ENCODE measurements at places on chromosomes 6 and 20. TPM values are rescaled to one million over a fixed set of nuclear protein-coding genes. Genes with fewer than 3 reads are reported as not detected.

Gene B3GAT2
- polyA plus RNA-seq = 0.08 TPM

GRCh38 chr6:158772851-158773371 is 46.3 kb downstream of the EZR start:
- no peak for DNase-seq

DNA sequence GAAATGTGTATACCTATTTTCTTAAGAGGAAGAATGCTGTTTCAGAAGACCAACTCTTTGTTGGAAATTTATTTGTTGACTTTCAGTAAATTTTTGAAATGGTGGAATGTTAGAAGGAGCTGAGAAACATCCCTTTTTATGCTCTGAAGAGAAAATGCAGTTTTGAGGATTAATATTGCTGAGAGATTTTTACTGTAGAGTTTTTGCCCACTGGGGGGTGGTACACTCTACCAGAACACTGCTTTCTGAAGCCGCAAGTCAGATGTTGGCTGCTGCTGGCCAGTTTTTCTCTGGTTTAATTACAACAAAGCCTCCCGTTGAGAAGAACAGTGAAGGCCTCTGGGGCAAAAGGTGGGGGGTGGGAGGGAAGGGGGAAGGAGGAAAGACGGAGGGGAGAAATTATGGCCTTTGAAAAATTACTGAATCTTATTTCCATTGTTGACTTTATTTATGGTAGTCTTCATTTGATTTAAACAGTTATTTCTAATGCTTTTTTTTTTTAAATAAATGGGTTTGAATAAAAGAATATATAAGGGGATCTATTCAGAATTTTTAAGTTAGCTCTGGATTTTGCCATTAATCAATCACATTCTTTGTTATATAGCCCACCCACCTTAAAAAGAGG is 3.0 kb downstream of the FLRT3 start:
- DNase-seq = no peak

Gene OR2B6
- not detected for polyA plus RNA-seq

Gene CLDN20
- polyA plus RNA-seq = 0.30 TPM

DNA sequence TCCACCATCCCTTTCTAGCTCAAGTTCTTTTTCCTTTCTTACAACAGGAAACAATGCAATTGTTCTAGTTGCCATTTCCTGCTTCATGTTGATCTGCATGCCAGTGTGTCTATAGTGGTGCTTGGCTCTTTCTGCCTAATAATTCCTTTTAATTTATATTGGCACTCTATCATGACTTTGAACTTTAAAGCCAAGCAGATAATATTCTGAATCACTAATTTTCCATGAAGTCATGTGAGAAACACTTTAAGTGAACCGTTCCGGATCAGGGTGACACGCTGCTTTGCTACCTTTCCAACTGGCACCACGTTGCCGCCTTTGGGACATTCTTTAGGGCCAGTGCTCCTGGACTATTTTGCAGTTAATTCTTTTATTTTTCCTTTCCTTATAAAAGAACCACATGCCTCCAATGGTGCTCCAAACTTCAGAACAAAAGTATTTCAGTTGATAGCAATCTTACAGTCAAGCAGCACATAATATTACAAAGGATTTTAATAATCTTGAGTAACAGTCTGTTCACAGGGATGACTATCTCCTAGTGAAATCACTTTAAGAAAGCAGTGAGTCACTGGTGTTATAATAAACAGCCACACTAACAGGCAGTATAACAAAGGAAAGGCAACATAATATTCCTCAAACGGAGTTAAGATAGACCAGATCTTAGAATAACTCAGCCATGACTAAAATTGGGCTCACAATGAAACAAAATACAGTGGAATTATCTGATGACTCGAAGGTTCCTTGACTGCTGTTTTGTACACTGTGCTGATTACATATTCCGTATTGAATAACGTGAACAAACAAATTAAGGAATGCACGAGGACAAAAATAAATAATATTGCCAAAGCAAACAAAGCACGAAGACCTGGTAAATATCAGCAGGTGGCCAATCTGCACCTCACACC is 19.0 kb upstream of the BLOC1S5 start:
- no peak for DNase-seq

DNA sequence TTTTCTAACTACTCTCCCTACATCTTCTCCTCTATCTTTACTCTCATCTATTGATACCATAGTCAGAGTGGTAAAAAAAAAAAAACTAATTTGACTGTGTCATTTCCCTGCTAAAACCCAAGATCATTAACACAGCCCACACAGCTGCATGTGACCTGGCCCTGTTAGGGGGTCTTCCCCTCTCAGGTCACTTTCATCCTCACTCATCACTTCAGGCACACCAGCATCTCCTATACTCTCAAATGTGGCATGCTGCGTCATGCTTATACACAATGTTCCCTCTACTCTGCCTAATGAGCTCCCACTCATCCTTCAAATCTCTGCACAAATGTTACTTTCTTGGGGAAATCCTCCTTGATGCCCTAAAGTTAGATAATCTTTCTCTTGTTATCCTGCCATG is 86.8 kb downstream of the CDK19 start:
- no peak for DNase-seq

All from heart left ventricle (tissue), 16 donors.